Midbrain (tissue), 1 donor: ENCODE measurements at places on chromosomes 13 and 19.

- no peak for DNase-seq
Measured at GRCh38 chr13:31374682-31375081, 174.9 kb downstream of the B3GLCT start.

- DNase-seq, result no peak
Measured at GRCh38 chr13:66077132-66077689, 1152.9 kb downstream of the PCDH9 start.

- DNase-seq, result no peak
Measured at GRCh38 chr13:106450991-106451390, 84.5 kb downstream of the EFNB2 start.

DNA sequence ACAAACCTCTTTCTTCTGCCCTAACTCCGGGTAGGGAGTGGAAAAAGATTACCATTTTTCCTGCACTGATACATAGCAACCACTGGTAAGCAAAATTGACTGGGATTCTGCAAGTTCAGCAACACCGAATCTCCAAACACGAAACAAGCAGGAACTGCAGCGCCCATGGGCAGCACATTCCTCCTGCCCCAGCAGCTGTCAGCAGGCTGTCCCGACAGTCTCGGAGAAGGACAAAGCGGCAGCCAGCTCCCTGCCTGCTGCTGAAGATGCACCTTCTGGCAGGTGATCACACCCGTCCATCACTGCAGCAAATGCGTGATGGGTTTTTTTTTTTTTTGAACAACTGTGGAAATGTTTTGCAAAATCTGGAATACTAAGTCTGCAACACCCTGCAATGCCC, 6.7 kb downstream of the TMTC4 start:
- DNase-seq, result no peak

DNA sequence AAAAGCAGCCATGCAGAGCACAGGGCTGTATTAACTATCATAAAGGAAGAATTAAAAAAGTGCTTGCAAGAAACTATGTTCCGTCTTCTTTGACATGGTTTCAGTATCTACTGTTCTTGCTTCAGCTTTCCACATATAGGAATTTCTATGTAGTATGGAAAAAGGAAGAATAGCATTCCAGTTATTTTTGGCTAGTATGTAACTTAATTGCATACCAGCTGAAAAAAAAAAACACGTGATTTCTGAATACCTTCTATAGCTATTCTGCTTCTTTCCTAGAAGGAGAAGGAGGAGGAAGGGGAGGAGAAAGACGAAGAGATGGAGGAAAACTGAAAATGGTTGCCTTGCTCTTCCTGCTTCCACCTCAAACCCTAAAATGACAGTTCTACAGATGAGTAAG, 619.0 kb downstream of the KCTD12 start:
- DNase-seq, result no peak

DNA sequence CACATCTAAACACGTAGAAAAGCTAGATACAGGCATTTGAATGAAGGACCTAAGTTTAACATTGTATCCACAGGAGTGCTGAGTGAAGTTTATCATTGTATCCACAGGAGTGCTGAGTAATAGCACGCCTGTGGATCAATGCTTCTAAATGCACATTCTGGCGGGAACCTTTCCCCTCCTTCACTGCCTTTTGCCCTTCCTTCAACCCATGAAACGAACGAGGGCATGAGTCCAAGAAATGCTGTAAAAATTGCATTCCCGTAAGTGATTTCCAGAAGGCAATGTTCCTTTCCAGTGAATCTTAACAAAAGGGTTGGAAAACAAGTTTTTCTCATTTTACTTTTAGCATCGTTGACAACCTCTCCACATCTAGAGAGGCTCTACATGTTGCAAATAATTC, 88.1 kb downstream of the ZDHHC20 start:
- DNase-seq, result no peak

DNA sequence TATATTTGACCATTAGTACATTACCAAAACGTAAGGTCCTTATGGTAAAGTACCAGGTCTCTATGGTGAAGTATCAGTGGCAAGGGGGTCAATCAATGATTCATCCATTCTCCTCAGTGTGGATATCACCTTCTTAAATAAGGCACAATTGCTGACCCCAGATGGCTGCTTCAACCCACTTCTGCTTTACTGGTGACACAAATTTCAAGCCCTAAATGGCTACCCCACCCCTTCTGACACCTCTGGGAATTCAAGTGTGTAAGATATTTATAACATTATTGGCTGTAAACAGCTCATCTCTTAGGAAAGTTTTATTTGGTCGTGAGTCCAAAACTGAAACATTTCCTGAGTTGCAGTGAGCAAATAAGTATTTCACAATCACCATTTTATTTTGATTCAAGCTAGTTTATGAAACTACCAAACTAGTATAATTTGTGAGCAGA, 7.9 kb upstream of the WBP4 start:
- DNase-seq, result no peak
